ENCODE measurements at places on chromosomes 12 and 14.
A peak's percentile ranks its signal among the peaks of the same experiment; 100 is the strongest.

DNA sequence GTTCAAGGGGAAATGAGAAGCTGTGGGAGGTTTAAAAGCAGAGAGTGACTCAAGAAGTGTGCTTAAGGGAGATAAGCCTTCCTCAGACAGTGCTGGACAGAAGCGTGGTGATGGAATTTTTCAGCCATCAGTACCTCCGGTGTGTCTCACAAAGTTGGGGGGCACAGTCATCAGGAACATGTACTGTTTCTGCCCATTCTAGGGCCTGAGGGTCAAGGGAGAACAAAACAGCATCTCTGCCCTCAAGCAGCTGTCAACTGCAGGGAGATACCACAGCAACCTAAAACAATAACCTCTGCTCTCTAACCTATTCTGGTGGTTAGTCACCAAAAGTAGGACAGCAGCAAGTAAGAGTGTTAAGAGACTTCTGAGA lies 2.0 kb upstream of the STON2 start:
- no peak for DNase-seq

- DNase-seq = no peak
Observed at GRCh38 chr12:64039281-64039871, 182.7 kb downstream of the KICS2 start.

- no peak for DNase-seq
Observed at GRCh38 chr12:57893431-57894353, 47.2 kb upstream of the CTDSP2 start.

GRCh38 chr14:29705801-29706200 lies 221.8 kb downstream of the PRKD1 start:
- no peak for DNase-seq

DNA sequence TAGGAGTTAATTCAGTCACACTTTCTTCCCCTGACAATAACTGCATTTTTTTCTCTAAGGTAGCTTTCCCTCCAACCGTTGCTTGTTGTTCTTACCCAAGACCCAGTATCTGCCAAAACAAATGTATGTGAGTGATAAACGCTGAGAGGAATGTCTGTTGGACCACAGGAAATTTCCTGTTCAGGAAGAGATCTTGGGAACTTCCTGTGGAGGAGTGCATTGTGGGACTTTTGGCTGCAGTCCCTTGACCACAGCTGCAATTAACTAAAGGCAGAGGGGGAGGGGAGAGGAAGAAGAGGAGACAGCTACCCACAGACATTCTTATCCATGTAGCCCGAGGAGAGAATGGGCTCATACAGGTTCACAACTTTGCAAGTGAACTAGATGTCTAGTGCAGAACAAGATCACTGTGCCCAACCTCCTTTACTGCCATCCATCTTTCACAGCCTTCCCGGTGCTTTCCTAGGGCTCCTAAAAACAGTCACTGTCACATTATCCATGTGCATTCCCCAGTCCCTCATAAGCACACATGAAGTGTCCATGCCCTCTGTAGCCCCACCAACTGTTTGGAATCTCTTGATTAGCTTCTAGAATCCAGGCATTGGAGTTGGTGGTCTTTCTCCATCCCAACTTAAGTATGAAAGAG lies 149.5 kb downstream of the ETV6 start:
- peak; percentile 98 for DNase-seq

- DNase-seq = no peak
Observed at GRCh38 chr12:92568691-92569090, 134.1 kb upstream of the PLEKHG7 start.

DNA sequence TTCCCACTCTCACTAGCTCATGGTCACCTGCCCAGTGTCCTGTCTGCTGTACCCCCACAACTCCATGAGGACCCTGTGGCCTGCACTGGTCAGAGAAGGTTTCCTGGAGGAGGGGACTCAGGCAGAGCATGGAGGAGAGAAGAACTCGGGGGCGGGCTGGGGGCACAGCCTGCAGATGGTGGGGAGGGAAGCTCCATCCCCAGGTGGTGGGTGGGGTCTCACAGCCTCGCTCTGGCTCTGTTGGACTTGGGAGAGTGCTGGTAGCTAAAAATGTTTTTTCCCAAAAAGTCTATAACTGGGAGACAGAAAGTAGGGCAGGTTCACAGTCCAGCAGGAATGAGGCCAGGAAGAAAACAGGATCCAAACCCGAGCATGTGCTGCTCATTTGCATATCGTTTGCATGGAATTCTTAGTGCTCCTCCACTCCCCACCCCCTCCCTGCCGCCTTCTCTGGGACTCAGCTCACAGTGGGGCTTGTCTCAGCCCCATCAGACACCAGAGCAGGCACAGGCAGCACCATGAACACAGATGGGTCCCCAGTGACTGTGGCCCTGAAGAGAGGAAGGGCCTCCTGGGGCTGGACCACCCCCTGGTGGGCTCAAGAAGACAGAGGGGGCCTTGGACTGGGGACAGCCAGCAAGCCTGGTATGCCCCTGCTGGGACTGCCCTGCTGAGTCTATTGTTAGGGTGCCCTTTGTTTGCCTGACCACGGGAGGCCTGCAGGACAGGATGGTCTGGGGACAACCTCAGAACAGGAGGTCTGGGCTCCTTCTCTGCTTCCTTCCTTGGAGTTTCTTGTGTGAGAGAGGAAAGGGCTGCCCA lies 67.0 kb upstream of the SFSWAP start:
- DNase-seq = no peak

GRCh38 chr12:31245822-31246469 lies 80.0 kb downstream of the SINHCAF start:
- DNase-seq = no peak

- DNase-seq = no peak
Observed at GRCh38 chr14:72756967-72757366, 136.9 kb downstream of the DPF3 start.

- DNase-seq = no peak
Observed at GRCh38 chr14:99189201-99189801, 82.7 kb downstream of the BCL11B start.

DNA sequence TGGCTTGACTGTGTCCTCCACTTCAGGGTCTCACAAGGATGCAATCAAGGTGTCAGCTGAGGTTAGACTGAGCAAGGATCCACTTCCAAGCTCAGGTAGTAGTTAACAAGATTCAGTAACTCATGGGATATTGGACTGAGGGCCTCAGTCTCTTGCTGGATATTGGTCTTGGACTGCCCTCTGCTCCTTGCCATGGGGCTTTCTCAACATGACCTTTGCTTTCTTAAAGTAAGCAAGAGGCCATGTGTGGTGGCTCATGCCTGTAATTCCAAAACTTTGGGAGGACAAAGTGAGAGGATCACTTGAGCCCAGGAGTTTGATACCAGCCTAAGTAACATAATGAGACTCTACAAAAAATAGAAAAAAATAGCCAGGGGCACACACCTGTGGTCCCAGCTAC lies 231.3 kb upstream of the AMIGO2 start:
- DNase-seq = no peak

DNA sequence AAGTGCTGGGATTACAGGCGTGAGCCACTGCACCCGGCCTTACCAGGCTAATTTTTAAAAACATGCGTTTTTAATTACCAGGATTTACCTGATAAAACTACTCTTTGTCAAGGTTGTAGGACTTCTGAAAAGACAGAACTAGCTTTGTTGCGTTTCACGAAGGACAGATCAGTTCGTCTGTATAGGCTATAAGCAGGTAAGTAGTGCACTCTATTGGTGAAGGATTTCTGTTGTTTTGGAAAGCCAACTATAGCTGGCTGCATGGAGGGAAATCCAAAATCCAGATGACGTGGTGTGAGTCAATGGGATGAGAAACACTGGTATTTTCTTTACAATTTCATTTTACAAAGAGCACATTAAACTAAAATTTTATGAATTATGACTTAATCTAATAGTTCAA lies 14.6 kb downstream of the GNPNAT1 start:
- DNase-seq = no peak

- DNase-seq = no peak
Observed at GRCh38 chr12:12734054-12734453, 16.9 kb downstream of the CDKN1B start.

DNA sequence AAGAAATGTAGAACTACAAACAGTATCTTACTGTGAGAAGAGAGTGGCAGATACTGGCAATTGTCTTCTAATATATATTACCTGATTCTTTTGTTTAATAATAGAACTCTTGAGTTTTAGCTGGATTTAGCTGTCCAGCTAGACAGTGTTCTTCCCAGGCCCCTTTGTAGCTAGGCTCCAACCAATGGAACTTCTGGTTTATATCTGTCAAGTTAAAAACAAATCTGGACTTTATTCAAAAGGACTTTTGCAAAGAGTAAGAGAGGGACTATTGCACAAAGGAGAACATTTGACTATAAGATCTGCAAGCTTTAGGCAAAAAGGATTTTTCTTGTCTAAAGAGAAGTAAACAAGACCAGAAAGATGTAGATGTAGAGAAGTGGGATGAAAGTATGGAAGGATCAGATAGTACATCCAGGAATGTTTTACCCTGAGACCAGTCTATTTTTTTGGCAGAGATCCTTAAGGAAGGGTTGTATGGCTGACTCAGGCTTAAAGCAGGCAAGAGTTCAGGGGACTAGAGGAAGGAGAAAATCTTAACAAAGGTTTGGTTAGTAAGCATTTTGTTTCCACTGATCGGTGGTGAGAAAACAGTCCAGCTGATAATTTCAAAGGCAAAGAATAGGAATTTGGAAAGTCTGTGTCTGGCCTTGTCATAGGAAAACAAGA lies 111.1 kb upstream of the PLEKHA5 start:
- no peak for DNase-seq

DNA sequence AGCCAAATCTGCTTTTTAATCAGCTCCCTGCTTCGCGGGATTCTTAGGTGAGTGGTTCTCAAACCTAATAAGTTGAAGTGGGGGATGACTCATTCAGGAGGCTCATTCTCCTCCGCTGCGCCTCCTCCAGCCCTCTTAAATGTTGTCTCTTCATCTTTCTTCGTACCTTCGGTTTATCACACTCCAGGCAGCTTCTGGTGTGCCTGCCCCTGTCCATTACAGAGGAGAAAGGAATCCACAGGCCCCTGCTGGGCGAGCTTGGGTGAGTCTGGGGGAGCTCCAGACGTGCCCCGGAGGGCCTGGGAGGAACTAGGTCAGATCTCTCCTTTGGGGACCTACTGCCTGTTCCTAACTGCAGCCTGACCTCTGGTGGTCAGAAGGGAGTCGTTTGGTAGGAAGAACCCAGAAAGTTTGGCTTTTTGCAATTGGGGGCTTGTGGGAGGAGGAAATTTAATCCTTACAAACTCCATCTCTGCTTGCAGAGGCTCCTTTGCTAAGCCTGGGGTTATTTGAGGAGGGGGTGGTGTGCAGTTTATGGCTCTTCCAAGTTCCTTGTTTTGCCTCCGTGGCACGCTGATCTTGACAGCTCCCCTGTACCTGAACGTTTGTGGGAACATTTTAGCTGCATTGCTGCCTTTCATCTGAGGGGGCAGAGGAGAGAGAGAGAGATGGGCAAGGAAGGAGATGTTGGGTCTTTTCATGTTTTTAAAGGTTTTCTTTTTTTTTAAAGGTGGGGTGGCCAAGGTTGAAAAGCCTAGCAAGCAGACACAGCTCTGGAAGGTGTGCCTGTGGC lies 84.1 kb upstream of the GNG2 start:
- peak; percentile 19 for DNase-seq

DNA sequence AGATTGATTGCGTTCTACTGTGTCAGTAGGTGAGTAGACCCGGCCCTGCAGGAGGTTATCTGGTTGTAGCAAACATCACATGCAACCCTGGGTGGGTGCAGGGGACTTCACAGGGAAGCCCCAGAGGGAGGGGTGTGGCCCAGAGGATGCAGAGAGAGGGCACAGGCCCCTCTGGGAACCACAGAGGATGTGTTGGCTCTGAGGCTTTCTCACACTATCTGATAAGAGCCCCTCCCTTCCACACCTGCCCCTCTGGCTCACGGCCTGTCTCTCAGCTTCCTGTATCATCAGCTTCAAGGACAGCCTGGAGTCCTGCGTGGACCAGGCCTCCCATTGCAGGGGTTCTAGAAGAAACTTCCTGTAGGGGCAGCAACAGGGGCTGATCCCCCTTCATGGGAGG lies 101.9 kb downstream of the RIN3 start:
- DNase-seq = no peak

DNA sequence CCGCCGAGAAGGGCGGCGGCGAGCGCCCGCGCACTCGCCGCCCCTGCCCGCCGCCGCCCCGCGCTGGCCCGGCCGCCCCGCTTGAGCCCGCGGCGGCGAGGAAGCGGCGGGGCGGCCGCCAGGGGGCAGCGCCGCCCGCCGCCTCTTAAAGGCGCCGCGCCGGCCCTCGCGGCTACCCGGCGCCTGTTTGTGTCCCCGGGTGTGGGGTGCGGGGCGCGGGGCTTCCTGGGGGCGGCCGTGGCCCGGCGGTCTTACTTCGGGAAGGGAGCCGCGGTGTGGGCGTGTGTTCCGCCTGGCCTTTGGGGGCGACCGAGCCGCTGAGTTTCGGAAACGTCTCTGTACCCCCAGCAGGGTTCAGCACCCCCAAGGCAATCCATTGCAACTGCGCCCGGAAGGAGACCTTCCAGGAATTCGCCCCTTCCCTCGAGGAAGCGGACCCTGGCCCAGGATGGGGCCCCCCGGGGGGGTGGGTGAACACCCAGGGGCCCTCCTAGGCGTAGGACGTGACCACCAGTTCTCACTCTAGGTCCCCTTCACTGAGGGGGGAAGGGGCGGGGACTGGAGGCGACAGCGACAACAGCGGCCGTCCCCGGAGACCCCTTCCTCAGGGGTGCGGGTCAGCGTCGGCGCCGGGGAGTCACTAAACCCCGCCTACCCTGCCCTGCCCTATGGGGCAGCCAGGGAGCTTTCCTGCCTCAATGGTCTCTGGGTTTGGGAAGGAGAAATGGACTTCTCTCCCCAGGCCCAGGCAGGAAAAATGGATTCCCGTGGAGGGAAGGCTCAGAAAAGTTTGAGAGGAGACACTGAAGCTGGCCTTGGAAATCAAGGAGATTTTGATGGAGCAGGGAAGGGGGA lies at the start of gene ITPK1:
Gene ITPK1, minus strand, starts transcription at position 105 of the 855 bp plus-strand sequence. CDS start 762 bp downstream, outside the sequence.
- DNase-seq = peak; percentile 49

GRCh38 chr14:21262410-21262809 lies 6.8 kb downstream of the HNRNPC start:
- DNase-seq = no peak

- no peak for DNase-seq
Observed at GRCh38 chr12:51403159-51403558, 12.0 kb upstream of the GALNT6 start.

- no peak for DNase-seq
Observed at GRCh38 chr12:89416049-89416792, 63.9 kb upstream of the DUSP6 start.

GRCh38 chr12:49440035-49440434 lies 72.8 kb downstream of the SPATS2 start:
- peak; percentile 12 for DNase-seq

DNA sequence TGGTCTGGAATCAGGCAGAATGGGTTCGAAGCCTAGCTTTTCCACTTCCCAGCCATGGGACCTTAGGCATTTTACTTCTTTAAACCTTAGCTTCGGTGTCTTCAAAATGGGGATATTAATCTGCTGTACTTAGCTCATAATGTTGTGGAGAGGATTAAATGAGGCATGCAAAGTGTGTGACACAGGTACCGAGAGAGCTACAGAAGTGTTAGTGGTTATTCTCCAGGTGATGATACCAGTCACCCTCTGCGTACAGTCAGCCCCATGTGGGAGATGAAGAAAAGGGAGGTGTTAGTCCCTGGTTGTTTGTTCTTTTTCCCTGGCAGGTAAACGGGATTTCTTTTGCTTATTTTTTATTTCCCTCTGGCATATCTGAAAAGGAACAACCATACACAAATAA lies 212.1 kb downstream of the PHLDA1 start:
- no peak for DNase-seq

GRCh38 chr12:19761463-19761862 lies 322.2 kb downstream of the AEBP2 start:
- DNase-seq = peak; percentile 82

- no peak for DNase-seq
Observed at GRCh38 chr12:49058366-49059044, 2.1 kb downstream of the KMT2D start.

GRCh38 chr14:21440859-21441258 lies 15.1 kb downstream of the CHD8 start:
- peak; percentile 57 for DNase-seq

GRCh38 chr14:87892763-87893162 lies 100.2 kb downstream of the GALC start:
- no peak for DNase-seq

Measured in AML-193 (cell line).